ENCODE measurements at places on chromosomes 2 and 18.

- DNase-seq = no peak
These were observed 60.8 kb downstream of the KIF5C start for GRCh38 chr2:148935791-148936190.

DNA sequence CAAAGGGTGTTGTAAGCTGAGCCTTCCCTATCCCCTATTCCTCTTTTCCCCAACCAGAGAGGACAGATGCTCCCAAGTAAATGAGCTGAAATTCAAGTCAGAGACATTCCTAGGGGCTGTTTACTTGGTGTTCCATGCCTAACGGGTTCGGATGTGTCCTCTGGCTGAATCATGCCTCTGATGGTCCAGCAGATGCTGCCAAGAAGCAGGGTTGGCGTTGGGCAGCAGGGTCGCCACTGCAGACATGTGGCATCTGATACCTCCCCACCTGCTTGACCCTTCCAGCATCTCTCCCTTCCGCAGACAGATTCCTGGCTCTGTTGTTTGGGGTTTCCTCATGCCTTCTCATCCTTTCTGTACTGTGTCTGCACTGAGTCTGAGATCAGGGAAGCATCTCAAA lies 108.3 kb downstream of the HNRNPLL start:
- DNase-seq = no peak

- no peak for DNase-seq
These were observed 66.6 kb upstream of the LAPTM4A start for GRCh38 chr2:20118051-20118450.

DNA sequence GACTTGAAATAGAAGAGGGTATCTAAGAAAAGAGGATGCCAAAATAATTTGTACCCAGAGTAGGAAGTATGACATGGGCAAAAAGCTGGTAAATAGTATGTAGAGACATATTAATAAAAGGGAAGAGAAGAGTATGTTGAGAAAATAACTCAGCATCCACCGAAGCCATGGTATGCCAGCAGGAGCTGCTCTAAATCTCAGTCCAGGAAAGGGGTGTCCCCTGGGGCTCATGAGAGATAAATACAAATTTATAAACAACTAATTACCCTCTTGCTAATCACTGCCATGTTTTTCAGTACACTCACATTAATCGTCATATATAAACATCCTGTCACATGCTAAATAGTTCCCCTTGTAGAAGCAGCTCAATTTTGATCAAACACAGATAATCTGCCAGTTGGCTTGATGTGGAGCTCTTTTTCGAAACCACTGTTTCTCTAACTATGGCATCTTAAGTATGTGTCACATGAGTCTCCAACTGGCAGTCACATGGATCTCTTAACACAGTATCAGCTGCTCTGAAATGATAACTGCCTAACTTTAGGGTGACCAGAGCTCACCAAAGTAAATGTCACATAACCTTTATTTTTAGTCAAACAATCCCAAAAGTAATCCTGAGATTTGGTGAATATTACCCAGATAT lies 31.9 kb downstream of the EXOC6B start:
- no peak for DNase-seq

GRCh38 chr2:242011516-242011915 lies 142.0 kb downstream of the RTP5 start:
- DNase-seq = no peak

- no peak for DNase-seq
These were observed 18.0 kb downstream of the MALL start for GRCh38 chr2:110097506-110098220.

- no peak for DNase-seq
These were observed 98.4 kb downstream of the ZFP36L2 start for GRCh38 chr2:43127941-43128558.

GRCh38 chr2:55958756-55959155 lies 35.2 kb upstream of the EFEMP1 start:
- no peak for DNase-seq

DNA sequence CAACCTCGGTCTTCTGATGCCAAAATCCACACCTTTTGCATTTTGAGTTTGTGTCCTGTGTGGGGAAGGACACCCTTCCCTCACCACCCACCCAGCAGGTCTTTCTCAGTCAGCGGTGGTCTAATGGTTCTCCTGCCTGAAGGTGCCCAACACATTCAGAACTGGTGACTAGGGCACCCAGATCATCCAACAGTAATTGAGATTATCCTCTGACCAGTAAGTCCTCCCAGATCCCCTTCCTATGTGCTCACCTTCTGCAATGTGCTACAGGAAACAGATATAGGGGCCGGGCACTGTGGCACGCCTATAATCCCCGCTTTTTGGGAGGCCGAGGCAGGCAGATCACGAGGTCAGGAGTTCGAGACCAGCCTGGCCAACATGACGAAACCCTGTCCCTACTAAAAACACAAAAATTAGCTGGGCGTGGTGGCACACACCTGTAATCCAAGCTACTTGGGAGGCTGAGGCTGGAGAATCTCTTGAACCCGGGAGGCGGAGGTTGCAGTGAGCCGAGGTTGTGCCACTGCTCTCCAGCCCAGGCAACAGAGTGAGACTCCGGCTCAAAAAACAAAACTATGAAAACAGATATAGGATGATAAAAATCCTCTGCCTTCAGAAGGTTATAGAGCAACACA lies 56.2 kb downstream of the REEP1 start:
- no peak for DNase-seq

GRCh38 chr18:72360634-72361033 lies 183.5 kb downstream of the CBLN2 start:
- DNase-seq = no peak

DNA sequence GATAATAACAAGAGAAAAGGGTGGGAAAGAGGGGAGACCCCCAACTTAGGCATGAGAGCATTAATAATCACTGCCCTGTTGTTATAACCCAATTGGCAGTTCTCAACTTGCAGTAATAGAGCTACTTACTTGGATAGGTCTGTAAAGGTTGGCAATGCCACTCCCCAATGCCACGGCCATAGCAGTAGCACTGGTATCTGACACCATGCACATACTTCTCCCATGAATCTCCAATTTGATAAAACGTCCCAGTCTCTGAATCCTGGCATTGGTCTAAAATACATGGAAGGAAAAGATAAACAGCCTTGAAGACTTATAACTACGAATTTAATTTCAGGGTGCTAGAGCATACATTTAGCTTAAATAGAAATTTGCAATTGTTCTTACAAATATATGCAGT lies 16.8 kb downstream of the FN1 start:
- no peak for DNase-seq

GRCh38 chr18:59429608-59430007 lies 70.5 kb upstream of the LMAN1 start:
- no peak for DNase-seq

DNA sequence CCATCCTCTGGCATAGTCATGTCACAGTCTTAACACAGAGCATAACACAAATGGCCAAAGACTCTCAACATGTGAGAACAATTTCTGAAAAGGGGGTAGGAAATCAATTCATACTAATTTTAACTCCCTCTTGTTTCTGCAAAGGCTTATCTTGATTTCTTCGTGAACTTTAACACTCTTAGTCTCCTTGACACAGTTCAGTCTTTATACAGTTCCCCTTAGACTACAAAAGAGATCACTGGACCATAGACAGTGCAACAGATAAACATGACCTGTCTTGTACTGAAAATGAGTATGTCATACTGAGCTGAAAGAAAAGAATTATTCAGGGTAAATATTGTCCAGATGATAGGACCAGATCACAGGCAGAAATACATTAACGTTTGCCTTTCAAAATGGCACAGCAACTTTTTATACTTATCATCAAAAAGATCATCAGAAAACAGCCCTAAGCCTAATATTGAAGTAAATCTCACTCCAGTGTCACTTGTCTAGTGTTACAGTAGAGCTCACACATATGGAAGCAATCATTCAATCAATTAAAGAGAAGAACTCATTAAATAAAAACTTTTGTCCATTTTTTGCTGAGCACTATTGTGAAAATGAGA lies 56.4 kb upstream of the VRK2 start:
- DNase-seq = no peak

- DNase-seq = no peak
These were observed 1.1 kb upstream of the SALL3 start for GRCh38 chr18:78978349-78979055.

DNA sequence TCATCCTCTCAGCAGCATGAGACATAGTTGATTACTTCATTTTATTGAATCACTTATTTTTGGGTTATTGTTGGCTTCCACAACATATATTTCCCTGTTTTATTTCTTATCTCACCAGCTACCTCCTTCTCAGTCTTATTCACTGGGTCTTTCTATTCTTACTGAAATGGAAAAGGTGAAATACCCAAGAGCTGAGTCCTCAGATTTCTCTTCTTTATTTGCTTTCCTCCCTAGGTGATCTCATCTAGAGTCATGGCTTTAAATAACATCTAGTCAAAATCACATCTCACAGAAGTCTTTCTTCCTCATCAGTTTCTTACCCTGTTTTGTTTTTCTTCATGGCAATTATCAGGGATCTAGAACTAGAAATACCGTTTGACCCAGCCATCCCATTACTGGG lies 105.0 kb upstream of the RBBP8 start:
- DNase-seq = no peak

Data from NCI-H1092 (cell line).